Keratinocyte (primary cell): ENCODE measurements at places on chromosomes 4 and X.

DNA sequence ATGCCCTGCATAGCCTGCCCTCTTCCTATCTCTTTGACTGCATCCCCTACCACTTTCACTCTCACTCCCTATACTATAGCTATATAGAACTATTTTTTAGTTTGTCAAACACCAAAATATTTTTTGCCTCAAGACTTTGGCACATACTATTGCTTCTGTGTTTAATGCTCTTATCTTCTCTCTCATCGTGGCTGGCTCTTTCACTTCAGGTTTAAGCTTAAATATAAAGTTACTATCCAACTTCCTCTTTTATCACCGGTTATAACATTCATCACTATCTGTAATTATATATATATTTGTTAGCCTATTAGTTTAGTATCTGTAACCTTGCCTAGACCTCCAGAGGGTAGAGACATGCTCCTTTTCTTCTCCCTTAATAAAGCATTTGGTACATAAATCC is 11.5 kb upstream of the HMGB2 start:
- no peak for DNase-seq

GRCh38 chrX:80485543-80485942 is 65.3 kb downstream of the TENT5D start:
- DNase-seq, result no peak

GRCh38 chr4:8205241-8205707 is 6.2 kb downstream of the SH3TC1 start:
- DNase-seq, result no peak

GRCh38 chr4:41209187-41209586 is 5.2 kb downstream of the APBB2 start:
- DNase-seq, result no peak

DNA sequence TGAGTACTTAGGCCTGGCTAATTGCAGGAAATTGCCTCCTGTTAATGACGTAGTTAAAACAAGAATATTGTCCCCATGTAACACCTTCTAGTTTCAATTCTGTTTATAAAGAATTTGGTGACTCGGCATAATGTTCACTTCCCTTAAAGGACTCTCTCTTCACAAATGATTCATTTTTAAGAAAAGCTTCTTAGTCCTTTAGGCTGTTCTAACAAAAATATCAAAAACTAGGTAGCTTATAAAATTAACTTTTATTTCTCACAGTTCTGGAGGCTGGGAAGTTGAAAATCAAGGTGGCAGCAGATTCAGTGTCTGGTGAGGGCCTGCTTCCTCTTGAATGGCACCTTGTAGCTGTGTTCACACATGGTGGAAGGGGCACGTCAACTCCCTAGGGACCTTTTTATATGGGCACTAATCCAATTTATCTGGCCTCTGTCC is 23.8 kb downstream of the COL25A1 start:
- DNase-seq, result no peak

DNA sequence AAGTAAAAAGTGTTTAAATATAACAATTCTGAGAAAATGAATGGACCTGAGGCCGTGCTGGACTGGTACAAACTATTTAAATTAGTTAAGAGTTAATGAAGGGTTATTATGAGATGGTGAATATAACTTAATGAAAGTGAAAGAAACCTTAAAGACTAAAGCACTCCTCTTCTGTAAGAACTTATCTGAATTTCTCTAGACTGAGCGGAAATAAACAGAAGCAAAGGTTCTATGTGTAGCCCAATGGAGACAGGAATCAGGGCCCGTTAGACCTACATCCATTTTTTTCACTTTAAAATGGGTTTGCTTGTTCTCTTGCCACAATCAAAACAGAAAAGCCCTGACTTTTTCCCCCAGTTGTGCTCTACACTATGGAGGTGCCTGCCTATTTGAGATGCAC is 14.9 kb downstream of the AMMECR1 start:
- DNase-seq, result no peak

GRCh38 chr4:10581022-10581421 is 103.5 kb downstream of the CLNK start:
- DNase-seq, result no peak

DNA sequence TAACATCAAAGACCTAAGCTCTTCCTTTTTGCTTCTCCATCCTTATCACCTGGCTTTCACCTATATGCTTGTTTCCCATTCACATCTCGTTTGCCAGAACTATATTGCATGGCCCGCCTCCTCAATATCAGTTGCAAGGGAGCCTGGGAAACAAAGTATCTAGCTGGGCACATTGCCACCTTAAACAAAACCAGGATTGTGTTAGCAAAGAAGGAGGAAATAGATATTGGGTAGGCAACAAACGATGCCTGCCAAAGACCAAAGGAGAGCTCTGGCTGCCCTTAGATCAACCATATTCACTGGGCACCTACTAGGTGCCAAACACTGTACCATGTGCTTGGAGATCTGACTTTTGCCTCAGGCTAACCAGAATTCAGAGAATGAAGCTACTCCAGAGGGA is 107.5 kb downstream of the GRIA3 start:
- DNase-seq, result no peak

DNA sequence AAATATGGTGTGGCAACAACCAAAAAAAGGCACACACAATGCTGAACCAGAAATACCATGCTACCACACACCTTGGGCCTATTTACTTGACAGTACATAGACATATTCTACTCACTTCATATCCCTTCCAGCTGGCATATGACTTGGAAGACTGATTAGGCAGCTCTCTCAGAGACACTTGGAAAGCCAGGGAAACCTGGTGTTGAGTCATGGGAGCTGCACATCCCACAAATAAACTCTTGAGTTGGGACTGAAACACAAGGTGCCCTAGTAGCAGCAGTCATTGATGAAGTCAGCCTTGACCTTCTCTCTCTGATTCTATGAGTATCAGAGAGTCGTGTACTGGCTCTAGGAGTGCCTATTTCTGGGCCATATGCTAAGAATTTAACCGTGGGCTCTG is 776.6 kb upstream of the LCORL start:
- DNase-seq, result no peak

DNA sequence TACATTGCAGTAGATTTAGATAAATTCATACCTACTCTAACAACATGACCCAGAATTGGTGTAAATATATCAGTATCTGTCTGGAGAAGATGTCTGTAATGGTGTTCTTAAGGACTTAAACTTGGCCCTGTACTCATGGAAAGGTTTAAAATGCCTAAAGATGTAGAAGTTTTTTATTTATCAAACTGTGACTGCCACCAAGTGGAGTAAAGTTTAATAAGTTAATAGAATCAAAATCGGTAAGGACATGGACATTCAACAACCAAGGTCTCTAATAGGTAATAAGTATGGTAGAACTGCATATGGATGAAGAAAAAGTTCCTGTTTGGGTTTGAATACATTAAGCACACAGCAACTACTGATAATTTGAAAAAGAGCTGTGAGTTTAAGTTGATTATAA is 474.0 kb upstream of the NDST3 start:
- DNase-seq, result no peak

GRCh38 chr4:17092736-17093437 is 194.4 kb upstream of the LDB2 start:
- DNase-seq, result no peak

- no peak for DNase-seq
Observed at GRCh38 chrX:119067023-119067739, 5.6 kb upstream of the CT47C1 start.

DNA sequence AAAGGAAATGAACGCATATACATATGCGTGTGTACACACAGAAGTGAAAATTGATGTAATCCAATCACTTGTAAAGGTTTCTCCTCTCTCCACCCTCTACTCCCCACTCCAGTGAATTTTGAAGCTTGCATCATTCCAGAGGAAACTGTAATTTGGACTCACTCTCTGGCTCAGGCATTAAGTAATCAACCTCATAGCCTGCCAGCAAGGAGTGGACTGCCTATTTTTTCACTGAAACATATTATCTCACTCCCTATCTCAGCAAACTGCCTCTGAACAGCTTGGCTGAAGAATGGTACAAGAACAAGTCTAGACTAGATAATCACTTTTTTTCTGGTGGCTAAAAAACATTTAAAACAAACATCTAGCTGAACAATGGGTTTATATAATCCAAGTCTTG is 124.2 kb downstream of the C4orf51 start:
- DNase-seq, result peak; percentile 54

- DNase-seq, result no peak
Observed at GRCh38 chr4:1150875-1151274, 21.5 kb downstream of the SPON2 start.

DNA sequence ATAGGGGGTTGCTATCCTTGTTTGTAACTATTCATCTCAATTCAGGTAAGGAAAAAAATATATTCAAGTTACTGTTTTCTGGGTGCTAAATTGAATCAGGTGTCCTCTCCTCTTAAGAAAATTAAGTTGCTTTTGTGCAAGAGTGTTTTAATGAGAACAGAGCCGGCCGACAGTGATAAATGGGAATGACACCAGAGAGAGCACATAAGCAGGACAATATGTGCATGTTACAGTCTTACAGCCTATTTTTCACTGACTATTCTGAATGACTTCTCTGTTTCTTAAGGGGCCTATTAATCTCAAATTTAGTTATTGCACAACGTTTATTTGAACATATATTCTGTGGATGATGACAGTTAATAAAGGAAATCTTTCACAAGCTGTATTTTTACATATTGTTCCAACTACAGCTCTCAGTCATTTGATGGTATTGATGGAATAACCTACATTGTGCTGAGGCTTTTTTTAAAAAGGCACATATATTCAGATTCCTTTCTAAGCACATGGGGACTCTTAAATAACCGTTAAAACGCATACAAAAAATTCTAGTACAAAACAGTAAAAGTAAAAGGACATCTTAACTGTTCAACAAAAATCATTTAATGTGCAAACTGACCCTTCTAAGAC is 68.4 kb downstream of the SLC10A7 start:
- no peak for DNase-seq

- no peak for DNase-seq
Observed at GRCh38 chrX:110228453-110228852, 89.4 kb downstream of the AMMECR1 start.

GRCh38 chr4:123350191-123350544 is 46.4 kb upstream of the SPRY1 start:
- DNase-seq, result peak; percentile 55

DNA sequence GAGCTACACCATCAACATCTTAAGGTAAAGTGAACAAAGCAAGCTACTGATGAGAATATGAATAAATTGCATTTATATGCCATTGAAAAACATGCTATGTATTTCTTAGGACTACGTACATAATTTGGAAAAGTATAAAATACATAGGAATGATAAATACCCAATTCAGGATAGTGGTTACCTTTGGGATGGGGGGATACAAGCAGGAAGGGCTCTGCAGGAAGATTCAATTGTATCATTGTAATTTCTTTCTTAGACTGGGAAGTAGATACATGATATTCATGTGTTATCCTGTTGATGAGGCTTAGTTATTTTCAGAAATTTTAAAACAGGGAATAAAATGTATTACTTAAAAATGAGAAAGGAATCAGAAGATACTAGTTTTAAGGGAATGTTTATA is 43.4 kb downstream of the TRAPPC11 start:
- DNase-seq, result no peak

- DNase-seq, result no peak
Observed at GRCh38 chrX:106903856-106904528, 851 bp upstream of the RIPPLY1 start.

GRCh38 chr4:146134761-146135445 is 40.6 kb upstream of the LSM6 start:
- DNase-seq, result no peak

DNA sequence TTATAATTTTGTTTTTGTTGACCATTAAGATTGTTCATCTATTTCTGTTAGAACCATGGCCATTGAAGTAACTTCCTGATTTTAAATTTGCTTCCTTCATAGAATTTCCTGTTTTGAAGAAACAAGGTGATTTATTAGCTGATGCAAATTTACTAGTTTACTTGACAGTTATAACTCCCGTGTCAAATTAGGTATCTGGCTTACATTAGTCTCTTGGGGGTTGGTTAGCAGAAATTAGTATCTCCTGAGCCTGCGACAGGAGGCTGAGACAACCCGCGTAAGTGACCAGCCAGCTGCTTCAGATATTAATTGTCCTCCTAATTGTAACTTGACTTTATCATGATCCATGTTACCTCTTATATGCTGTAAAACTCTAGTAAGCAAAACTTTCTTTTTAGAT is 154.3 kb downstream of the CFAP299 start:
- no peak for DNase-seq

DNA sequence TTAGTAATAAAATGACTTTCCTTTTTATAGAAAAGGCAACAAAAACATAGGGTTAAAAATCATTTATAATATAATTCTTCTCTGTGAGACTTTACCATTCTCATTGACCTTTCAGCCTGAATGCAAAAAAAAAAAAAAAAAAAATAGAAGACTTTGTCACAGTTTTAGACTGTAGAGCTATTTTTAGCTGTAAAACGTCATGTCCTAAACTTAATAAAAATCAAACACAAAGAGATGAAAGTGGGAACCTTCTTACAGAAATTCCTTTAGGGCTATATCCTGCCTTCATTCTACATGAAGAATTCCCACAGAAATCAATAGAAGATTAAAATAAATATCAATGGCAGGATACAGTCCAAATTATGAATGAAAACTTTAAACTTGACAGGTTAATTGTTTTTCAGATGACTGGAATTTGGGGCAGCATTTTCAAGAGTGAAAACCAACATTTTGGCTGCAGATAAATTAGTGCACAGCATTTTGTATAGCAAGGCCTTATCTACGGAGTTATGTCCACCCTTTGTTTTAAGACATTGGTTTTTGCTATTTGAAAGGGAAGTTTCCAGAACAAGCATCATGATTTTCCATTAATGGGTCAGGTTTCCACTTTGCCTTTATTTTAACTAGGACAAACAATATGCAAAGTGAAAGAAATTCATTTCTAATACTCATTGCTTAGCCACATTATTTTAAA is 219.5 kb downstream of the SPCS3 start:
- no peak for DNase-seq

DNA sequence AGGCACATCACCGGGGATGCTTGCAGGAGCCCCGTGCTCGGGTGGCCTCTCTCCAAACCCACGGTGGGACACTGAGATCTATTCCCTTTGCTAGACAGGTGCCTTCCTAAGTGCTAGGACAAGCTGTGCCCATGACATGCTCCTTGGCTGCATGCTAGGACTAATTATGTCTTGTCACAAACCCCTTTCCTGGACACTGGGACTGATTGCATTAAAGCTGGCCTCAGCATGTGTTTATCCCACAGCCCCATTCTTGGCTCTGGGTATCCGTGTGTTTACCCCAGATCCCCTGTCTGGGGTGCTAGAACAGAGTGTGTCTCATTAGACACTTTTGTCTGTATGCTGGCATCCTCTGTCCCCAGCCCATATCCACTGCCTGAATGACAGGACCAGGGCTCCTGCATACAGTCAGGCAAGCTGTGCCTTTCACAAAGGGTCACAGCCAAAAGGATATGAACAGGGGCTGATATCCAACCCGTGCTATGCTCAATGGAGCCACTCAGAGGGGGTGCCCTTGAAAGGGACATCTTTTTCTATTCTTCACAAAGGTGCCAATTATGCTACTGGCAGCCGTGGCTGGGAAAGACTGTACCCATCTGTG is 9.2 kb upstream of the IQSEC2 start:
- DNase-seq, result no peak

DNA sequence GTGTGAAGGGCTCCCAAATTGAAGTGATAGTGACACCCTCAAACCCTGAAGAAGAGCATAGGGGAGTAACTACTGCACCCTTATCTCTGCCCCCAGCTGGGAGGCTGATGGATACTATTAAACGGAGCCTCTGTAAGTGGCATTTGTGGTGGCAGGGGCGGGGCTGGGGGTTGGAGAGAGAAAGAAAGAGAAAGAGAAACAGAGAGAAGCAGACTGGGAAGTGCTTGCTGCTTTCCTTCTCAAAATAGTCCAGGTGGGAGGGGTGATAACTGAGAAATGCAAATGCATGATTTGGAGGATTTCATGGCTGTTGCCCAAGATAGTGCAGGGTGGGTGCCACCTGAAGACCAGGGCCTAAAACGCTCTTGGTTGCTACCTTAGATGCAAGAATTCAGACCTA is 253.5 kb upstream of the GATB start:
- DNase-seq, result no peak

GRCh38 chrX:64642482-64642881 is 247.2 kb upstream of the MTMR8 start:
- DNase-seq, result no peak
